C1 segment of cervical spinal cord (tissue), 14 donors: ENCODE measurements at places on chromosomes 3 and 15.

GRCh38 chr3:3212781-3213440 lies 33.4 kb upstream of the CRBN start:
- no peak for DNase-seq

DNA sequence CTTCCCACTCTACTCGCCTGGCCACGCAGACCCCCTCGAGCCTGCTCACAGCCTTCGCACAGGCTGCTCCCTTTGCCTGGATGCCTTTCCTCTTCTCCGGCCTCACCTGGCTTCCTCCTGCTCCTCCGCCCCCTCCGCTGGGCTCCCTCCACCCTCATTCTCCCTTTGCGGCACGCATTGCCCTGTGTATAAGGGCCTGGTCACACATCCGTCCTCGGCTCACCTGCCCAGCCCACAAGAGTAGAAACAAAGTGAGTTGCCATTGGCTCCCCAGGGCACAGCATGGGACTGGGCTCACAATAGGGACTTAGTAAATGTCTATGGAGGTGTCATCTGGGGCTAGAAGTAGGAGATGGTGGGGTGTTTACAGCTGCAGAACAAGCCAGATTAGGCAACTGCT lies 4.2 kb downstream of the PLXND1 start:
- no peak for DNase-seq

- no peak for DNase-seq
Observed at GRCh38 chr3:27720899-27721716, 1.0 kb downstream of the EOMES start.

GRCh38 chr15:46556559-46557379 lies 921.9 kb downstream of the SQOR start:
- no peak for DNase-seq

DNA sequence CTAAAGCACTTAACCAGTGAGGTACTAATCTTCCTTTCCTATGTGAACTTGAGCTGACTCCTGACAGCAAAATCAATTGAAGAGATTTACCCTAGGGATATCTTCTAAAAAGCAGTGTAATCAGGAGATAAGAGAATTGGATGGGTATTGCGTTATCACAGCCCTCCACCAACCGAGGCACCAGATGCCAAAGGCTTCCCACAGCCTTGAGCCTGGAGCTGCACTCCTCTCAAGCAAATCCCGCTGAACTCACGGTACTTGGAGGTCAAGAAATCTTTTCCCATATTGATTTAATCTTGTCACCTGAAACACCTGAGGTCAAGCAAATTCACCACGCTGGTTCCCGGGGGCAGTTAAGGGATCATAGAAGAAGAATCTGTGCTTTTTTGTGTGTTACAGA lies 346.8 kb downstream of the TBL1XR1 start:
- DNase-seq: no peak

- no peak for DNase-seq
Observed at GRCh38 chr15:67762610-67763368, 62.5 kb upstream of the SKOR1 start.

GRCh38 chr3:4807381-4808280 lies 171.6 kb upstream of the BHLHE40 start:
- DNase-seq: no peak

GRCh38 chr15:58306591-58307312 lies 125.0 kb upstream of the LIPC start:
- DNase-seq: no peak
